ENCODE measurements at places on chromosomes 3 and 15.

- DNase-seq = no peak
Observed at GRCh38 chr3:25834346-25834745, 44.5 kb downstream of the OXSM start.

- peak; percentile 49 for DNase-seq
Observed at GRCh38 chr3:184543843-184544512, 17.6 kb upstream of the EPHB3 start.

- DNase-seq = no peak
Observed at GRCh38 chr15:57422113-57422754, 45.9 kb downstream of the CGNL1 start.

DNA sequence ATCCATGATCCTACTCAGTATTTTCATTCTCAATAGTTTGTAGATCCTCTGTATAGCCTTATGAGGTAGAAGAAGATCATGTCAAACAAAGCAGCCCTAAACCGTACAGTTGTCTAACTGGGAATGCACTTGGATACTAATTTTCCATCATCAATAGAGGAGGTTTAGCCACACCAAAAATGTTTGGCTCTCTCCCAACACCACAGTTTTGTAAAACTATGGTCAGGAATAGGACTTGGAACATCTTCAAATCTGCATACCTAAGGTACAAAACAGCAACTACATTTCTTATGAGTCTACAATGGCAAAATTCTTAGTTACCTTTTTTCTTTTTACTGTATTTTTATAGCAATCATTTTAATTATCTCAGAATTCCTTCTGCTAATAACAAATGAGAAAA, 1001.6 kb downstream of the ROBO2 start:
- no peak for DNase-seq

DNA sequence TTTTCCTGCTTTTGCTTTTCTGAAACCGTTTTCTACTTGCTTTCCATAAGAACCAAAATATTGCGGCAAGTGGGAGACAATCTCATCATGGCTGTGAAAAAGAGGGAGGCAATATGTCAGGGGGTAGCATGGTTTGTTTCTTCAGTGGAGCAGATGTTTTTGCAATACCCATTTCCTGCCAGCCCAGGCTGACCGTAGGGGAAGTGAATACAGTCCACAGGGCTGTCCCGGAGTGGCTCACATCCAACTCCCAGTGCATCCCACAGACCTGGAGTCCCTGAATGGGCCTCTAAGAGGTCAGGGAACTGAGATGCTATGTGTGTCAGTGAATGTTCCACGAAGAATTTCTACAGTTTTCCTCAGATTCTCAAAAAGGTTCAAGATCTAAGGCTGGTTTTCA, 69.6 kb downstream of the EPHB1 start:
- no peak for DNase-seq

GRCh38 chr3:172707967-172708366, 2.9 kb downstream of the NCEH1 start:
- DNase-seq = no peak

DNA sequence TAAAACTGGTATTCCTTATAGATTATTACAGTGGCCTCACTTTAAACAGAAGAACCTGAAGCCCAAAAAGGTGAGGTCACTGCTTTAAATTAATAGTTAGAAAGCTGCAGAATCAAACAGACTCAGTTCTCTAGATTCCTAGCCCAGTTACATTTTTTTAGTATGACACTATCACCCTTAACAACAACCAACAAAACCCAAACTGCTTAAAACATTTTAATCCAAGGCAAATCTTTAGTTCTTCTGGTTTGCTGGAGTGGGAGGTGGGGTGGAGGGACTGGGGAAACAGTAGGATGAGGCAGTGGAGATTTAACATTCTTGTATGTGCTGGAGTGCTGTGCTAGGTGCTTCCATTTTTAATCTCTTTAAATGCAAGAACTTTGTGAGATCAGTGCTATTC, 631.6 kb upstream of the KCNMB2 start:
- DNase-seq = peak; percentile 45

DNA sequence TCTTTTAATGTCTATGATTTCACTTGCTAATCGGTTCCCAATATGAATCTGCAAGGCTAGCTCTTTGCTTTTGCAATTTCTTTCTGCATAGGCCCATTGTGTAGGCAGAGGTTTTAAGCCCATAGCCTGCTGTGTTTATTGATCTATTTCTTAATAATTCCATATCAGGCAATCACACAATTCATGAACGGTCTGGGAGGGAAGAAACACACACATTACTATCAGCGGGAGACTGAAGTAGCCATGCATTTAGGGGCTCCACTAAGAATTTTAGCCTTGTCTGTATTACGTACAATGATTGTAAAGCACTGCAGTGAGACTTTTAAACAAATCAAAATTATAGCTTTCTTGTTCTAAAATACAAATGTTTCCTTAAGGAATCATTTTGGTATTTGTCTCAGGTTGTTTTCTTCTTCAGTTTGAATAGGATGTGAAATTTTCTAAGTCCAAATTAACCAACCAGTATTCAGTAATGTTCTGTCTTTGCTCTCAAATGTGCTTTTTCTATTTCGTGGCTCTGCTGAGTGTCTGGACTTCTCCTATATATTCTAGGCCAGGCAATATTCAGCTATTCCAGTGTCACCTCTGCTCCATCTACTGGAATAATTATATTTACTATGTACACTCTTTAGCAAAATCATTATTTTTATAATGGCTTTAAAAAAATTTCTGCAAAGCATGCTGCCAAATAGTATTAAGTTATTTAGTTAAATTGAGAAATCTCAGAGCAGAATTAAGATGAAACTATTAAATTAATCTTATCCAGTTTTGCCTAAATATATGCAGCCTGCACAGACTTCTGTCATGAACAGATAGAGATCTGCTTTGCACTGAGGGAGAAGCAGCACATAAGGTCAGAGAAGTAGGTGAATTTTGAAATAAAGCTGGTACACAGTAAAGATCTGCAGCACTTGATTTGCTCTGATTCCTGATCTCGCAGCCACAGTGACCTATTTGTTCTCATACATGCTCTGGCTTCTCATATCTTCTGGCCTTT, 103.0 kb upstream of the NAALADL2 start:
- DNase-seq = no peak

DNA sequence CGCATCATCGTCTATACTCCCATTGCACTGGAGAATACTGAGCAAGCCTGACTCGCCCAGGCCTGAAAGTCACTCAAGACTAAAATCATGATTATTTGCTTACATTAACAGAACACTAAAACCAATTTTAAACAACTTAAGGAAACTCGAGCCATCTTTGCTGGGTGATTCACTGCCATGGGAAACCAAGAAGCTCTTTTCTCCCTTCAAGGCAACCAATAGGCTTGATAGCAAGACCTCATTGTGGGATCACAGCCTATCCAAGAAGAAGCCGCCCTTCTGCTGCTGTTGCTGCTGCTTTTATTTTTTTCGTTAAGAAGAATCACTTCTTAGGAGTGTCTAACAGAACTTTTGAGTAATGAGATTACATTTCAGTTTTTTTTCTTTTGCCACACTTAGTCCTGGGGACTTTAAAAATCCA, 479.4 kb downstream of the FOXP1 start:
- peak; percentile 88 for DNase-seq

- DNase-seq = no peak
Observed at GRCh38 chr3:58627941-58628340, 38.6 kb downstream of the FAM3D start.

DNA sequence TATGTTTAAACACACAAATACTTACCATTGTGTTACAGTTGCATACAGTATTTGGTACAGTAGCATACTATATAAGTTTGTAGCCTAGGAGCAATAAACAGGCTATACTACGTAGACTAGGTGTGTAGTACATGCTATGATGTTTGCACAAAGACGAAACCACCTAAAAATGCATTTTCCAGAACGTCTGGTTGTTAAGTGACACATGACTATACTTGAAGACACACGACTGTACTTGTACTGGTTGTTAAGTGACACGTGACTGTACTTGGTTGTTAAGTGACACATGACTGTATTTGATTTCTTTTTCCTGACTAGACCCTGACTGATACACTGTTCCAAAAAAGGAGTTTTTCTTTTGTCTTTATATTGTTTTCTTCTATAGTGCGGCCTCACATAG, 34.1 kb downstream of the RAB8B start:
- no peak for DNase-seq

DNA sequence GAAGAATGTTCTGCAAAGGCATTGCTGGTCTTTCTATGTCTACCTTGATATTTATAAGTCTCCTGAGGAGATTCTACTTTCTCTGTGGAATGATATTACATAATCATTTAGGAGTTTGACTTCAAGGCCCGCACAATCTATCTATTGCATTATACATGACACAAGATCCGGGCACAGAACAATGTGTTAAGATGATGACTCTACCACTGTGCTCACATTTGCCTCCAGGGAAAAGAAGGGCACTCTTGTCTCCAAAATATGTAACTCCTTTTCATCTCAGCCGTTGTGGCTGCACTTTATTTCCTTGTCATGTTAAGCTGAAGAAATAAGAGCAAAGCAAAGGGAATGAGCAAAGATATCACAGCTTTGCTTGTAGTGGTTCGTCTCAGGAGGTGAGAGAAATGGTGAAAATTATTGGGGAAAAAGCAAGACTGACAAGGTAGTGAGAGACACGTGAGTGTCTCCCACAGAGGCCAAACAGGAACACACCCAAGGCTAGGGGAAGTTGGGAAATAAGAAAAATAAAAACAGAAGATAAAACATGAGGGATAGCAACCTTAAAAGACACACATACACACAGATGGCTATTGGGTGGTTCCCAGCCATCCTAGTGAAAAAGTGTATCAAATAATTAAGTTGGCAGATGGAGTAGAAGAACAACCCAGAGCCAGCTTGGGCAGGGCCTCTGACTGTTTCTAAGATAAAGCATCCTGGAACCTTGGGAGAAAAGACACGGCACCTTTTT, 184.3 kb downstream of the P3H2 start:
- DNase-seq = no peak

DNA sequence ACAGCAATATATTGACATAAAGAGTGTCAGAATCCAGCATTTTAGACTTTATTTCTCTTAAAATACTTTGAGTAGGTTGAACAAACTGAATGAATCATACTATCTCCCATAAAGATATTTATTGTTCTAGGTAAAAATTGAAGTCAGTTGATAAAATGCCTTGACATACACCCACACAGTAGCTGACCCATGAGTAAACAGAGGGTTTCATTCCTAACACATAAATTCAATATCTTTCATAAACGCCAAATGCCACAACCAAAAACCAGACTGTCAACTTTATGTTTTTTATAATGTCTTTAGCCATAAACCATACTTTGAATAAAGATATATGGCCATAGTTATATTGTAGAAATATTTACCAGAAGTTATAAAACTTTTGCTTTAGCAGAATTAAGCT, 742.4 kb downstream of the NAALADL2 start:
- no peak for DNase-seq

DNA sequence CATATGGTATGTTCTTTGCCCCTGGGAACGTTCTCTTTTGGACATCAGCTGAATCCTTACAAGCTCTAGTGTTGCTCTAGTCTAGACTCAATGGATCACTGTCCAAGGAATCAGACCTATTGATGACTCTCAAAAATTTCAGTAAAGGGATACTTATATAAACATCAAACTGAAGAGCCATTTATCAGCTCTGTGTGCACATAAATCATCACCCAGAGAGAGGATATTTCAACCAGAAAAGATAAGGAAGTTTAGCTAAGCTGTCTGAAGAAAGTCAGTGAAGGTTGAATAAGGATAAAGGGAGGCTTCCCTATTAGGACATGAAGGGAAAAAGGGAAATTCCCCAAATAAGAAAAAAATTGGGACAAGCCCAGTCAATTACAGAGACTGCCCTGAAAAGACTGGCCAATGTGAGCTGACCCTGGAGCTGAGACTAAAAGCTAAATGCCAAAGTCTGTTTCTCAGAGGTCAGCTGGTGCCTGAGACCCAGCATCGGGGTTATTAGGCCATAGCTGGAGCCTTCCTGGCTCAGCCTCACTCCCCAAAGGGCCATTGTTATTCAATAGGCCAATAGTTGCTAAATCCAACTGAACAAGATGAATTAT, 424.1 kb upstream of the THBS1 start:
- DNase-seq = no peak

DNA sequence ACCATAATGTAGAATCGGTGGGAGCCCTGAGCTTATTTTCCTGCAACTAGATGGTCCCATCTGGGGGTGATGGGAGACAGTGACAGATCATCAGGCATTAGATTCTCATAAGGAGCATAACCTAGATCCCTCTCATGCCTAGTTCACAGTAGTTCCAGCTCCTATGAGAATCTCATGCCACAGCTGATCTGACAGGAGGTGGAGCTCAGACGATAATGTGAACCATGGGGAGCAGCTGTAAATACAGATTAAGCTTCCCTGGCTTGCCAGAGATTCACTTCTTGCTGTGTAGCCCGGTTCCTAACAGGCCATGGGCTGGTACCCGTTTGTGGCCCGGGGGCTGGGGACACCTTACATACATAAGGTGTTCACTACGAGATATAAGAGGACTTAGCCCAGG, 67.5 kb upstream of the LRRFIP2 start:
- no peak for DNase-seq

GRCh38 chr15:85603160-85603559, 191.6 kb downstream of the KLHL25 start:
- no peak for DNase-seq

DNA sequence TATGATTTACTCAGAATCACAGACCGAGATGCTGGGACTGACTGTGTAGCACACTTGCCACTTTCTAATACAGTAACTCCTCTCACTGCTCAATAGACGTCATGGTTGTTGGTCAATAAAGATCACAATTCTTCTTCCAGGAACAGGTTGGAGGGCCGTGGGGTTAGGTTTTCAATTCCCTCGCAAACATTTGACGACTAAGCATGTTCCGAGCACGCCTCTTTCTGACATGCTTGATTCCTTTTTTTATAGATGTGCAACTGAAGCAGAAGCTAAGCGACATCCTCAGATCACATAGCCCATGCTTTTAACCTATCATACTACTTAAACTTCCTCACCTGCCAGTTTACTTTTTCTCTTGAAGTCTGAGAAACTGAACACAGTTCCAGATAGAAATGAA, 61.0 kb downstream of the GRM7 start:
- no peak for DNase-seq

DNA sequence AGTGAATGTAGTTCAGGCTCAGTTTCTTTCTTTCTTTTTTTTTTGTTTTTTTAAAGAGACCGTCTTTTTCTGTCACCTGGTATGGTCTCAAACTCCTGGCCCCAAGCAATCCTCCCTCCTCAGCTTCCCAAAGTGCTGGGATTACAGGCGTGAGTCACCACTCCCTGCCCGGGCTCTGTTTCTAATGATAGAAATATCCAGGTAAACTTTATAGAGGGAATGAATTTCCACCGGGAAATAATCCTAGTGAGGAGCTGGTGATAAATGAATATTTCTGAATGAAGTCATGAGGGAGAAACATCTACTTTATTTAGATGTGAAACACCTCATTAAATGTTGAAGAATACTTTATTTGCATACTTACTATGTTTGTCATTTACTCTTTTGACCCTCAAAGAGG, 7.2 kb downstream of the RNF13 start:
- DNase-seq = no peak
